Left renal cortex interstitium (tissue), 4 donors: ENCODE measurements at places on chromosomes 3 and 15. TPM values are rescaled to one million over a fixed set of nuclear protein-coding genes. Genes with fewer than 3 reads are reported as not detected.

- no peak for DNase-seq
Measured at GRCh38 chr3:58645726-58646125, 20.8 kb downstream of the FAM3D start.

Gene TTC14
- polyA plus RNA-seq = 157 TPM

GRCh38 chr3:69739204-69740102 is at the start of gene MITF:
Gene MITF (plus strand): TSS chr3:69739464. CDS start chr3:69739598, 134 bp downstream.
- DNase-seq = peak; percentile 65

GRCh38 chr3:17811646-17812045 is 69.2 kb upstream of the TBC1D5 start:
- no peak for DNase-seq

Gene CGGBP1
- polyA plus RNA-seq = 136 TPM

Gene COLQ
- polyA plus RNA-seq = 13.5 TPM

DNA sequence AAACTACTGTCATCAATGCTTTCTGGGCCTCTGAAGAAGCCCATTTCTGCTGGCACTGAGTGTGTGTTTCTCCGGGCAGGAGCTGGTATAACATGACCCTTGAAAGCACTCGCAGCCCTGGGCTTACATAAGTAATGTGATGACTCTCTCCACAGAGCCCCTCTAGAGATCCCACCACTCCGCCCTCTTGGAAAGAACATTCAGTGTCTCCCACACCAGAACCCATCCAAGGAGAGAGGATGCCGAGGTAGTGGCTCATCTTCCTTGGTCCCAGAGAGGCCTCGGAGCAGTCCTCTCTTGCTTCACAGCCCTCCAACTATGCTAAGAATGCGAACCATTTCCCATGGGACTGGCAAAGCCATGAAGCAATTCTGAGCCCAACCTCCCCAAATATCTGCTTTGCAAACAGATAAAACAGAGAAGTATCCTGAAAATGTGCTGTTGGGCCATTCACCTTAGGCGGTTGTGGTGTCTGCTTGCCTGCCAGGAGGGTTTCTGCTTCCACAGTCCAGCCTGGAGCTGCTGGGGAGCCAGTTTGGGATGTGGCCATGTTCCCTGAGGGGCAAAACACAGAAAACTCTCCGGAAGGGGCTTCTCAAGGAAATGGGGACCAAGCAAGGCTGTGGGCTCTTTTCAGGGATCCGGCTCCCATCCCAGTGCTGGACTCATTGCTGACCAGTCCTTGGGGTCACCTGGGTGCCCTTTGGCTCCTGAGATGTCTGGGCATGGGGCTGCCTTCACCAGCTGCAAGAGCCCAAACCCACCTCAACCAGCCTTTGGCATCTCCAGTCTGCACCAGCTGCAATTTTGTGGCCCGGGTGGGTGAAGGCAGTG is 47.3 kb downstream of the AMOTL2 start:
- DNase-seq = no peak

GRCh38 chr3:45741247-45741646 is 52.1 kb downstream of the SACM1L start:
- no peak for DNase-seq

Gene PLA2G4F
- 40.9 TPM for polyA plus RNA-seq

DNA sequence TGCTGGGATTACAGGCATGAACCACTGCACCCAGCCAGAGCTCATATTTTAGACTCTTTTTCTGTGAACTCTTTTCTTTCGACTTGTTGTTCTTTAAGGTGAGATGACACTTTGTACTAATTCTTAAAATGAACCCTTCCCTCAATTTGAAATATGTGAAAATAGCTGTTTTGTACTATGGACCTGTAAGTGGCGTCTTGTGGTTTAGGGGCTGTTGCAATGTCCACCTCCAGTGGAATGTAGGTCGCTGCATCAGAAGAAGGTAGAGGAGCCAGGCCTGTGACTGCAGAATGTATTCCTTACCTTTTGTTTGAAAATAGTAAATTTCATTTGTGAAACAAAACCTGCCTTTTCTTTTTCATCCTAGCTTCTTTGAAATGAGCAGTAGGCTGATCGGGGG is 38.9 kb downstream of the FNDC3B start:
- no peak for DNase-seq

Gene CCDC9B
- 4.0 TPM for polyA plus RNA-seq

- DNase-seq = no peak
Measured at GRCh38 chr15:69595009-69595791, 142.6 kb downstream of the RPLP1 start.

- no peak for DNase-seq
Measured at GRCh38 chr3:137116619-137117018, 158.8 kb downstream of the IL20RB start.

- DNase-seq = no peak
Measured at GRCh38 chr3:120749843-120750242, 7.3 kb downstream of the GTF2E1 start.

Gene BUB1B
- polyA plus RNA-seq = 34.7 TPM

DNA sequence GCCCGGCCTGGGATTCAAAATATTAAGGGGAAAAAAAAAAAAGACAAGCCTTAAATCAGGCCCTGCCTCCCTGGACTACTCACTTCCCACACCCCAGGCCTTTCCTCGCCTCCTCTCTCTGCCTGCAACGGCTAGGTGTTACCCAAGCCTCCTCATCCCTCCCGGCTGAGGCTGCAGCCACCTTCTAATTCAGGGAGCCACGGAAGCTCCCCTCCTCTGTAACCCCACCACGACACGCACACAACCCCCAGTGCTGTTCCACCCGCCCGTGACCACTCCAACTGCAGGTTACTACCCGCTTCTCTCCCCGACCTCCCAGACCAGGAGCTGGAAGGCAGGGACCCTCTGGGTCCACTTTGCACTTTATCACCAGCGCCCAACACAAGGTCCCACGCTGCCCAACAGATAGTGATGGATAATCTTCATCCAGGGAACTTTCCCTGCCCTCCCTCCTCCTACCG is 936 bp downstream of the KIF7 start:
- no peak for DNase-seq

Gene MYL3
- polyA plus RNA-seq = 24.3 TPM

Gene CYP1A2
- polyA plus RNA-seq = 0.23 TPM

- DNase-seq = no peak
Measured at GRCh38 chr15:98845138-98845884, 162.3 kb downstream of the PGPEP1L start.

DNA sequence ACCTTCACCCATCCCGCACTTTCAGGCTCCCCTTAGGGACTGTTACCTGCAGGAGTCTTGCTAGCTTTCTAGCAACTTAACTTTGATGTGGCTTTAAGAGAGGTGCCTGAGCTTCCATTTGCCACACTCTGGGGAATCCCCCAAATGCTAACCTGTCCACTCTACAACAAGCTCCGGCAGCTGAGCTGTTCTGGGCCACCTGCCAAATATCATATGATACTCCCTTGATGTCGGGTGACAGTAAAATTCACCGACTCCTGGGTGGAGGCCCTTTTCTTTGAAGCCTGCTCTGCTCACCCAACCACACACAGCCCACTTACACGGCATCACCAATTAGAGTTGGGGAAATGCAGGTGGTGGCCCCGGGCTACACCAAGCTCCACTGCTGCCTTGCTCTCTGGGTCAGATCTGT is 38.0 kb upstream of the XCR1 start:
- no peak for DNase-seq

DNA sequence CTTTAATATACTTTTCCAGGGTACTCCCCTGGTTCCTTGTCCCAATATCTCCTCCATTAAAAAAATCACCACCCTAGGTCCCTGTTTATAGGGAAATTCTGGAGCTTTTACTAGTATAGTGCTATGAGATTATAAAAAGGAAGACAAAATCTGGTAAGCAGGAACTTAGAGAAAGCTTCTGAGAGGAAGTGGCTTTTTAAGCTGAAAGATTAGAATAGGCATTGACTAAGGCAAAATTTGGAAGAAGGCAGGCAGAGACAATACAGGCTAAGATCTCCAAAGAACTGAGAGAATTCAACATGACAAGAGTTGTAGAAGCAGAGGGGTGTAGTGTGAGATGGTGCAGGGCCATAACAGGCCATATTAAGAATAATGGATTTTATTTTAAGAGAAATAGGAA is 25.8 kb downstream of the SGO1 start:
- DNase-seq = no peak

GRCh38 chr3:41198526-41198925 is 779 bp upstream of the CTNNB1 start:
- no peak for DNase-seq

DNA sequence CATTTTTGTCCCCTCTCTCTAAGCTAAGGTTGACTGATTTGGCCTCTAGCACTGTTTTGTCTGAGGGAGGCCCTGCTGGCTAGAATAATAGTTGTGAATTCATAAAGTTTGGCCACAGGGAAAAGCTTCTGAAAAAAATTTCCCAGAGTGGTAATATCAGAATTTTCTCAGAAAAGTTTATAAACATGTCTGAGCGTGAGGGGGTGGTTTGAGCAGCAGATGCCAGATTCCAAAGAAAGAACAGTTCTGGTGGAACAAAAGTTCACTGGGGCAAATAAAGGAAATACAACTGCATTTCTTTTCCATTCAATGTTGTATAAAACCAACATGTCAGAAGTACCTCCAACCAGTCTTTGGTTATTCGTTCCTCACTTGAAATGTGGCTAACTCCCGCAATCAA is 61.2 kb downstream of the CLDN1 start:
- no peak for DNase-seq

GRCh38 chr3:39406368-39407258 is at the start of gene RPSA:
Gene RPSA (plus strand): TSS chr3:39406720. CDS start chr3:39407654, 934 bp downstream.
- peak; percentile 95 for DNase-seq
